AG20443 (cell line): ENCODE measurements at places on chromosomes 2 and 18.

DNA sequence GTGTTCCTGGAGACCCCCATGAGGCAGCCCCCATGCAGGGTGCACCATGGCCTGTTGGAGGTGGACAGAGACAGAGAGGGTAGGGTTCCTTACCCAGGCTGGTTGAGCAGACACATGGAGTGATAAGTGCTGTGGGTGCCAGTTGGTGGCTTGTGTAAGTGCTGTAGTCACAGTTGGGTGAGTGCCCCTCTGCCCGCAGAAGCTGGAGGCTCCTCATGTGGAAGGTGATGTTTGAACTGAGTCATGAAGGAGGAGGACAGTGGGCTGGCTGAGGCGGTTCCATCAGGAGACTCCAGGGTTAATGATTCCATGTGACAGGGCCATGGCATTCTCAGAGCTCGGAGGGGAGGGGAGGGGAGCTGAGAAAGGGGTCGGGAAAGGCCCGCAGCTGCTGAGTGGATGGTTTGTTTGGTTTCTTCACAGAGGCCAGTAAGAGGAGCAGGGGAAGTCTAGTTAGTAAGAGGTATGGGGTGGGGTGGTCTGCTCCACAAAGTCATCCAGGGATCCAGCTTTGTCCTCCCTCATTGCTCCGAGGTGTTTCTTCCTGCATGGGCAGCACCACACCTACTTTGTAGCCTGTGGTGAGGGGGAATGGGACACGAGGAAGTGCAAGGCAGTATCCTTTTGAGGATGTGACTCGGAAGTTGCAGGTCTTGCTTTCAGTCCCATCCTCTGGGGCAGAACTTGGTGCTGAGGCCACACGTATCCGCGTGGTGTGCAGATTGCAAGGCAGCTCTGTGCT is 13.6 kb downstream of the IMPA2 start:
- peak; percentile 33 for DNase-seq

- no peak for DNase-seq
Measured at GRCh38 chr2:61371027-61371426, 99.9 kb downstream of the USP34 start.

GRCh38 chr2:80643598-80643997 is 339.0 kb upstream of the LRRTM1 start:
- no peak for DNase-seq

- no peak for DNase-seq
Measured at GRCh38 chr2:232104076-232104646, 142.6 kb downstream of the DIS3L2 start.

GRCh38 chr2:31080361-31080760 is 57.9 kb downstream of the GALNT14 start:
- no peak for DNase-seq

DNA sequence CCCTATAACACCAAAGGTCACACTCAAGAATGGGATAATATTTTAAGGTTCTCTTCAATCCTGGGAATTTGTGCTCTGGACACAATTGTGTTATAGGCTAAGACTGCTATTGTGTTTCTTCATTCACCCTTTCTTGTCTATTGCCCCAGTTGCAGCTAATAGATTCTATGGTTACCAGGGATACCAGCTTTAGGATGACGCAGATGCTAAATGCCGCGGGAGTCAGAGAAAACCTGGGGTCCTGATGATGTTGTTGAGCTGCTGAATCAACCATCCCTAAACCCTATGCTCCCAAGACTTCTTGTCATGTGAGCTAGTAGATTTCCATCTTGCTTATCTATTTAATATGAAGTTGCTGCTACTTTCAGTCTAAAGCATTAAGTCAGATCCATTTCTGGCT is 5.4 kb downstream of the CRYGD start:
- DNase-seq: no peak

GRCh38 chr2:127083819-127084503 is 23.0 kb downstream of the BIN1 start:
- DNase-seq: peak; percentile 95

DNA sequence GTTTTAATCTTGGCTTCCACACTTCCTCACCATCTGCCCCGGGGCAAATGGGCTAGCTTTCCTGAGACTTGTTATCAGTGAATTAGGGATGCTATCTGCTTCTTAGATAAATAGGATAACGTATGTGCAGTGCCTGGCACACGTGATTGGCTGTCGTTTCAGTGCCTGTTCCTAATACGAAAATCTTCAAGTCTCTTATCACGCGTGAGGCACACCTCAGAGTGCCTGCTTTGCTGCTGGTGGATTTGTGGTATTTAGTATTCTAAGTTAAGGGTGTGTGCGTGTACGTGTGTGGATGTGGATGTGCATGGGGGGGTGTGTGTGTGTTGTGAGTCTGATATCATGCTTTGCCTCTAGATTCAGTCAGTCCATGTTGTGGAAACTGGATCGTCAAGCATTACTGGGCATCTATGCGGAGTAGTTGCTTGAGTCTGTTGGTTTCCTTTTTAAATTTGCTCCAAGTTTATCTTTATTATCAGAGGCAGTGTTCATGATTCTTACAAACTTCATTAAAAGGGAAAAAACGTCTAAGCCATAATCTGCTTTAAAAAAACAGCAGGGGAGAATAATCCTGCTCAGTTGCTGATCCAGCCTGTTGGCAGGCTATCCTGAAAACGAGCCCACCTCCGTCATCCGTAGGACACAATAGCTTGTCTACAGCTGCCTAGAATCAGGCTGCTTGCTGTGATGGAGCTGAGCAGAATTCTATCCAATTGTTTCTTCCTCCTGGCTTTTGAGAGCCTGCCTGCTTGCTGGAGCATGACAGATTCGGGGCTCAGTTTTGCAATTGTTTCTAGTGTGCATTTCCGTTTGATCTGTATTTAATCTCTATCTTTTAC is 6.6 kb downstream of the SH3RF3 start:
- DNase-seq: no peak

DNA sequence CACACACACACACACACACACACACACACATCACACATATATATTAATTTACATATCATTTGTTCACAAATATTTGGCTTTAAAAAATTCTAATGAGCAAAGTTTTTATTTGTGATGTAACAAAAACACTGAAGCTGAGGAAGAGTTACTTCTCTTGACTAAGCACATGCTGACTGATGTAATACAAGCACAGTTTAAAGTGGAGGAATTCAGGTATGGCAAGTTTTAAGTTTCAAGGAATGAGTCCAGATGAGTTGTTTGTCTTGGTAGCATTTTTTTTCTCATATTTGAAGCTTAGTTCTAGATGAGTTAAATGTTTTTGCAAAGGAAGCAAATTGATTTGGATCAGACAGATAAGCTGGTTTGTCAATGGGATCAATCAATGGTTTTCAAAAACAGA is 20.2 kb upstream of the CALCRL start:
- no peak for DNase-seq

- DNase-seq: no peak
Measured at GRCh38 chr2:61632276-61633169, 94.4 kb upstream of the XPO1 start.

DNA sequence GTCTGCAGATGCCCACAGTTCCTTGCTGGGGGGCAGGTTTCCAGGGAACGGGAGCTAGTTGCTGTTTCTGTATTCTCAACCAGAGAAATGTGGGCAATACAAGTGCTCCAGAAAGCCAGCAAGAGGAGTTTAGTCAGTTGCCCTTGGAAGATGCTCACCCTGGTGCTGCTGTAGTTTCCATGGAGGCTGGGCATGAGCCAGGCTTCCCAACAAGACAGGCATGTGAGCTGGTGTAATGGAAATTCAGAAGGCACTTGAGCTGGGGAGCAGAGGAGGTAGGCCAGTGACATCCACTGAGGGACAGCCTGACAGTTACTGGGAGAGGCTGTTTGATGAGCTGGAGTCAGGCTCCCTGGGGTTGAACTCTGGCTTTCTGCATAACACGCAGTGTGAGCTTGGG is 7.7 kb downstream of the HK2 start:
- no peak for DNase-seq

DNA sequence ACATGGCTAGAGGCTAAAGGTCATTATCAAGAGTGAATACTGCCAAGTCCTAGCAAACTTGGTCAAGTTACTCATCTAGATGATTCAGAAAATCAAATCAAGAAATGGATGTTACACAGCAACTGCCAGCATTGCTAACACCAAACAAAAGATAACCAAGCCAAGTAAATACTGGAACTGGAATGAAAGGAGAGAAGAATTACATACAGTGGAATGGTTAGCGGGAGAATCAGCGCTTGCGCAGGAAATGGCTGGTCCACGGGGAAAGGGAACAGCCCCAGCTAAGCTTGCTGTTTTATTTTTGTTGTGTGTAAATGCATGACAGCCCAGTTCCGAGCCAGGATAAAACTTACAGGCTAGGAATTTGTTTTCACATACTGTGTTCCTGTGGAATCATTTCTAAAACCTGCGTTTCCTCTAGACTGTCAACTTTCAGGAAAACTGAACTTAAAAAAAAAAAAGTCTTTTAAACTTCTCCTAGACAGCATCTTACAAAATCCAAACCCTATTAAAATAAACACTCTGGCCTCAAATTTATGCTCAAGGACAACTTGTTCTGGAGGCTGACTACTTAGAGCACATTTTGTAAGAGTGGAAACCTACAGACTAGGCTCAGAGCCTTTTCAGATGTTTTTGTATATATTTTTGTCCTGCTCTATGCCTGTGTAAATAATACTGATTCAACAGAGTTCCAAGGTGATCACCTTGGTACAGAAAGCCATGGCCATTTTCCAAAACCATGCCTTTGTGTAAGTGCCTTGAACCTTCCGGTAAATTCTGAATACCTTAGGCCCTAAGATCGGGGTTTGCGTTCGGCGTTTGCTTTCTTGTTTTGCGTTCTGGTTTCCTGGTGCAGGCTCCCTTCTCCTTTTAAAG is 30.7 kb upstream of the TXNDC2 start:
- no peak for DNase-seq

- peak; percentile 39 for DNase-seq
Measured at GRCh38 chr2:157336137-157337010, 10.8 kb upstream of the ERMN start.

GRCh38 chr2:207341112-207341750 is 175.5 kb upstream of the KLF7 start:
- DNase-seq: no peak

DNA sequence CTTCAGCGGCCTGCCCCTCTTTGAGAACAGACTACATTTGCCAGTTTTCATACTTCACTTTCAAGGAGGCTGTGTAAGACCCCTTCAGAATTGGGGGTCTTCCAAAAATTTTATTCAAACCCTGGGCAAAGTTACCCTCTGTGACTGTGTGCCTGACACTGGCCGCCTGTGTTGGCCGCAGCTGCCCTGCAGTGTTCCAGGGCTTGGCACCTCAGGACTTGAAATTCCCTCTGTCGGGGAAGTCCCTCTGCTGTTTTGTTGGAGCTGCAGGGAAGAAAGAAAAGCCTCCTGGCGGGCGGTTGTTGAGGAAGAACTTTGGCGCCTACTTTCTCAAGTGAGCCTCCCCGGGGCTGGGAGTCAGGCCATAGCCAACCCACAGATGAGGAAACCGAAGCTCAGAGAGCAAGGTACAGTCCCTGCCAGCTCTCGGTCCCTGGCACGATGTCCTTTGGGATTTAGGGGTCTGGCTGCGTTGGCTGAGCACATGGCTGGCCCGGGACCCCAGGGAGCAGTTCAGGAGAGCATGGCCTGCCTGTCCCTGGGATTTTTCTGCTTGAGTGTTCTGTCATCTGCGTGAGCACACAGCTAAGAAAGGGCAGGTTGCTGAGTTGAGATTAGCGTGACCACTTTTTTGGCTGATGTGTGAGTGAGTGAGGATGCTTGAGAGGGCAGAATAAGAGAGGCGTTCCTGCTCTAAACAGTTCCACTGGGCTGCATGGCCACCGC is 17.9 kb upstream of the ASB1 start:
- no peak for DNase-seq

GRCh38 chr2:209368406-209368805 is 55.4 kb upstream of the MAP2 start:
- DNase-seq: no peak

DNA sequence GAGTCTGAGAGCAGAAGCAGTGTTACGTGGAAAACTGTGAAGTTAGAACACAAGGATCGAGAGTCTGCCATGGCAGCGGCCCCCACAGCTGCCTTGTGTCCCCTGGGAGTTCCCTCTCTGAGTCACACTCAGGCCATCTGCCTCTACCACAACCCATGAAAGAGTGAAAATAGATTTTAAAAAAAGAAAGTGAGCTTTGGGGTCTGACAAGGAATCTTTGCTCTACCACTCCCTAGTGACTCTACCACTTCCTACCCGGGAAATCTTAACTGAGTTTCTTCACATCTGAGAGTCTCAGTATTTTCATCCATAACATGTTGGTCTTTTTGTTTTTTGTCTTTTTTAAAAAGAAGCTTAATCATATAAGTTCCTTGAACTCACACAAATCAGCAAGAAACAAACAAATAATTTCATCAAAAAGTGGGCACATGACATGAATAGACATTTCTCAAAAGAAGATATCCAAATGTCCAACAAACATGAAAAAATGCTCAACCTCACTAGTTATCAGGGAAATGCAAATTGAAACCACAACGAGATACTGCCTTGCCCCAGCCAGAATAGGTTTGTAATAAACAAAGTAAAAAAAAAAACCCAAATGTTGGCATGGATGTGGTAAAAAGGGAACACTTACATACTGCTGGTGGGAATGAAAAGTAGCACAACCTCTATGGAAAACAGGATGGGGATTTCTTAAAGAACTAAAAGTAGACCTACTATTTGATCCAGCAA is 2.4 kb upstream of the MSGN1 start:
- peak; percentile 70 for DNase-seq

DNA sequence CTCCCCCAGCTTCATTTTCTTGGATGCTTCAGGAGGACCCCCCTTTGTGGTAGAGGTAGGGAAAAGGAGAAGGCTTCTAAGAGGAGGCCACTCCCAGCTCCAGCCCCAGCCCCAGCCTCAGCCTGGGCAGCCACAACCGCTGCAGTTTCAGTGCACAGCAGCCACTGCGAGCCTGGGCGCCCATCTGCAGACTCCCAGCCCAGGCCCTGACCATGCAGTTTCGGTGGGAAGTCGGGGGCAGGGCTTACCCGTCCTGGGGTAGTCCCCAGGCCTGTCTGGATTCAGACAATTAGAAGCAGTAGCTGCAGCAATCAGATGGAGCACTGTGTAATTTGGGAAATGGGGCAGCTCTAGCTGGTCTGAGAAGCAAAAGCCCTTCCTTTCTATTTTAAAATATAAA is 28.6 kb downstream of the ITM2C start:
- no peak for DNase-seq

- no peak for DNase-seq
Measured at GRCh38 chr2:165825041-165825440, 31.0 kb upstream of the GALNT3 start.

- DNase-seq: no peak
Measured at GRCh38 chr2:239570216-239570925, 169.6 kb upstream of the HDAC4 start.

- no peak for DNase-seq
Measured at GRCh38 chr18:75010278-75010677, 198.7 kb downstream of the PTGR3 start.

DNA sequence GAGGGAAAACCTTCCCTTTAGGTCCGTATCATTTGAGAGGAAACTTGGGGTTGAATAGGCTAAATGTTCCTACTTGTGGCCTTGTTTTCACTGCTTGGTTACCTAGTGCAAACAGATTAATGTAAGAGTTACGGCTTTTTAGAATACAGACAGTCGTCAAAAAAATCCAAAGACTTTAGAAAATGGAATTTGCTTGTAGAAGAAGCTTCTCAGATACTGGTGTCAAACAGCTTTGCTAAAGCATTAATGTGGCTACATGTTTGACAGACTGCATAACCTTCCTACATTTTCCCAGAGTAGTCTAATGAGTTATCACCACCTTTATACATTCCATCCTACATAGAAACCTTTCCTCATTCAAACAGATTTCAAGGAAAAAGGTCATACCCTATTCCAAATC is 114.6 kb downstream of the FMNL2 start:
- no peak for DNase-seq
